ENCODE measurements at places on chromosomes 2 and 18.

GRCh38 chr2:231886071-231886681 lies 40.0 kb downstream of the NPPC start:
- DNase-seq = no peak

DNA sequence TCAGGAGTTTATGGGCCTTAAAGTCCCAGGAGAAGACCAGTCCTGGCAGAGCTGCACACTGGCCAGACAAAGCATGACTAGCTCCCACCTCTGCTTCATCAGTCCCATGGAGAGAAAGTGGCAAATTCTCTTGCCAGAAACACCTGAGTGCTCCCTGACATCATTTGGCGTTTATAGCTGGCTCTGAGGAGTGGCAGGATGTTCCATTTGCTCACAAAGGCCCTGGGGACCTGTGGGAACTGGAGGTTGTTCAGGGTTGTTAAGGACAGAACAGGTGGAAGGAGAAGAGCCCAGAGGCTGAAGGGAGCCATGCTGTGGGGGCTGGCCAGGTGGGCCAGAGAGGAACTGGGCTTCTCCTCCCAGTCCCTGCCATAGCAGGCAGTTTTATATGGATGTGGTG lies 56.1 kb downstream of the RPL37A start:
- DNase-seq = no peak

GRCh38 chr18:36302676-36303075 lies 5.2 kb downstream of the FHOD3 start:
- DNase-seq = no peak

DNA sequence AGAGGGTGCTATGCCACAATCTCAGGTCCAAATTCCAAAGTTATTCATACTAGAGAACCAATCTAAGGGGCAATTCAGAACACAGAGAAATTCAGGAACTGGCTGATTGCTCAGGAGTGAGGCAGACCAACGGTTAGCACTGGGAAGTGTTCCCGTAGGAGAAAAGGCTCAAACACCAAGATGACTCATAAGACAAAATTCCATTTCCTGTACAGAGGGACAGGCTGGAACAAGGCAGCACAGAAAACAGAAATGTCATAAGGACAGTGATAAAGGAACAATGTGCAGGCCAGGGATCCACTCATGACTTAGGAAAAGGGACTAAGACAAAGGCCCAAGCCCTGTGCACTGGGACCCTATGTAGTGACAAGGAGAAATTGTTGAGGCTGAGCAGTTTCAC lies 54.2 kb downstream of the PDE1A start:
- DNase-seq = no peak

DNA sequence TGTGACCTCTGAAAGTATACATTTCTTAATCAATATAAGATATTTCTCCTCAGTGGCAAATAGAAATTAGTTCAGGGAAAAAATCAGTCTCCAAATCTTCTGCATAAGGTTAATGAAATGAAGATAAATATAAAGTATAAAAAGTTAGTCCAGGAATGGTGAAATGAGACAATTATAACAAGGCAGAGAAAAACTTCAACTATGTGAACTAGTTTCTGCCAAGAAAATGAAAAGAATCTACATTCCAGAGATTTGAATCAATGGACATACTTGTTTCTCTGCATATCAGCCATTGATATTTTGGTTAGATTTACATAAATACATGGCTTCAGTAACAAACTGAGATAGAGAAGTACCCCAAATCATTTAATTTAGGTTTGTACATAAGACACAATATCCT lies 249.0 kb downstream of the EXOC6B start:
- DNase-seq = no peak

- no peak for DNase-seq
These were observed 476.8 kb downstream of the MBD2 start for GRCh38 chr18:53747663-53748160.

DNA sequence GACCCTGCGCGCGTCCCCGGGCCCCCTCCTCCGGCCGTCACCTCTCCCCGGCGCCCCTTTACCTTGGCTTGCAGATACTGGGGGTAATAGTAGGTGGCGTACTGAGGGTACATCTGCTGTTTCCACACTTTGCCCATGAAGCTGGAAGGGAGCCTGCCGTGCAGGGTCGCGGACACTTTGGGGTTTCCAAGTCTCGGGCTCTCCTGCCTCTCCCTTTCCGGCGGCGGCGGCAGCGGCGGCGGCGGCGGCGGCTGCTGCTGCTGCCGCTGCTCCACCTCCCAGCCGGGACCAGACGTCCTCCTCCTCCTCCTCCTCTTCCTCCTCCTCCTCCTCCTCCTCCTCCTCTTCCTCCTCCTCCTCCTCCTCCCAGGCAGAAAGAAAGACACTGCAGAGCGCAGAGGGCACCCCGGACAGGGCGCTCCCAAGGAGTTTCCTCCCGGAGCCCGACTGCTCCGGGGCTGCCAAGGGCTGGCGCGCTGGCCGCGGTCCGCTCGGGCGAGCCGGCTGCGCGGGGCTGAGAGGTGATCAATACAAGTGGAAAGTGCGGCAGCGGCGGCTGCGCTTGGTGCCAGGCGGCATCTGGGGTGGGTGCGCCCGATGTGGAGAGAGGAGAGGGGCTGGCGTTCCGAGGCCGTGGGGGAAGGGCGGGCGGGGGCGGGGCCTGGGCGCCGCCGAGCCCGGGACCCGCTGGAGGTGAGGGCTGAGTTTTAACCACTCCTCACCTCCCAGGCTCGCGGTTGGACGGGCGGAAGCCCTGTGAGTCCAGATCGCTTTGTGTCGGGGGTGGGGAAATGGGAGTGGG lies at the start of gene RBMS1:
TSS of gene RBMS1 (minus strand) at position 581 of the 802 bp plus-strand sequence. CDS start at position 137, 444 bp downstream.
- peak; percentile 30 for DNase-seq

GRCh38 chr2:173962583-173963110 lies 2.5 kb downstream of the SP3 start:
- no peak for DNase-seq

GRCh38 chr2:70553584-70554337 lies at the start of gene TGFA:
Gene TGFA (minus strand): TSS chr2:70553826. CDS start chr2:70553767, 59 bp downstream.
- DNase-seq = peak; percentile 33

GRCh38 chr2:105294046-105294445 lies 35.5 kb downstream of the TGFBRAP1 start:
- DNase-seq = no peak

DNA sequence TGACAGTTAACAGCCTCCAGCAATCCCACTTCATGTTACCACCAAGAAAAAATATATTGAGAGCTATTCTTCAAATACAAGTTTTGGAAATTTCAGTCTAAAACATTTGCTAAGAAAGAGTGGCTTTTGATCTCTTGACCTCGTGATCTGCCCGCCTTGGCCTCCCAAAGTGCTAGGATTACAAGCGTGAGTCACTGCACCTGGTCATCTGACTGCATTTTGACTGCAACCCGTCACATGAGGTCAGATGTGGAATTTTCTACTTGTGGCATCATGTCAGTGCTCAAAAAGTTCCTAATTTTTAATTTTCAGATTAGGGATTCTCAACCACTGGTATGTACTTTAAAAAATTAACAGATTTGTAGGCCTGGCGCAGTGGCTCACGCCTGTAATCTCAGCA lies 9.1 kb upstream of the CLK1 start:
- no peak for DNase-seq

DNA sequence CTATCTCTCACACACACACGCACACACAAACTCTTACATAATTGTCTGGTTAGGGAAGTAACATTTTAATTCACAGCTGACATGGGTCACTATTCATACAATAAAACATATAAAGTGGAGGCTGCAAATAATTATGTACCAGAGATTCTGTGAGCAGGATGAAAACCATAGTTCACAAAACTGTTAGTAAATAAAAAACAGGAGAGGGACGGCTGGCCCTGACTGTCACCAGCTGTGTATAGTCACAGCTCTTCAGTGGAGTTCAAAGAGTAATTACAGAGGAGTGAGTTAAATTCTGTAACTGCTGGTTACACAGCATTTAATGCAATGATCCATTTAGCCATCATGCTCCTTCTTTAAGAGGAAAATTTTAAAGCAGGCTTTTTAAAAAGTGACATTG lies 76.9 kb downstream of the NRXN1 start:
- no peak for DNase-seq

DNA sequence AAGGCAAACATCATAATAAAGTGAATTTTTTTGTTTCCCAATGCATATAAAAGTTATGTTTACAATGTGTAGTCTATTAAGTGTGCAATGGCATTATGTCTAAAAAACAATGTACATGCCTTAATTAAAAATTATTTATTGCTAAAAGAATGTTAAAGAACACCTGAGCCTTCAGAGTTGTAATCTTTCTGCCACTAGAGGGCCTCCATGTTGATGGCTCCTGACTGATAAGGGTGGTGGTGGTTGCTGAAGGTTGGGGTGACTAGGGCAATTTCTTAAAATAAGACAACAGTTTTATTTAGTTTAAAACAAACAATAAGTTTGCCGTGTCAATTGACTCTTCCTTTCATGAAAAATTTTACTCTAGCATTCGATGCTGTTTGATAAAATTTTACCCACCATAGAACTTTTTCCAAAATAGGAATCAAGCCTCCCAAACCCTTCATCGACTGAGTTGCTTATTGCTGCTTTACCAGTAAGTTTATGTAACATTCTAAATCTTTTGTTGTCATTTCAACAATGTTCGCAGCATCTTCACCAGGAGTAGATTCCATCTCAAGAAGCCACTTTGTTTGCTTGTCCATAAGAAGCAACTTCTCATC lies 32.3 kb downstream of the MAP3K2 start:
- DNase-seq = peak; percentile 27

DNA sequence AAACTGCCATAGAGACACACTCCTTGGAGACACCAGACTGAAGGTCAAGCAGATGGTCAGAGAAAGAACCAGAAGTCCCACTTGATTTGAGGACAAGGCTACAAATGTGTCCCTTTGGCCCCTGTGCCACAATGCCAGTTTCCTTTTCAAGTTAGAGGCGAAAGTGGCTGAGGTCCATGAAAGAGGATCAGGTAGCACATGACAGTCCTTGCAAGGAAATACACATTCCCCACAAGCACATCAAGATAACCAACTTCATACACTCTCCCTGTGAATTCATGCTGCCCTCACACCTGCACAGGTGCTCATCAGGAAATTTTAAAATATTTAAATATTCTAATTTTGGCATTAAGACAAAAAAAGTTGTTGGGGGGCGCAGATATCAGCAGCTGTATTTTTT lies 218.6 kb downstream of the TCF4 start:
- no peak for DNase-seq
